ENCODE measurements at places on chromosomes 2 and 18. TPM values are rescaled to one million over a fixed set of nuclear protein-coding genes. Genes with fewer than 3 reads are reported as not detected.

Gene LAMA1
- total RNA-seq = not detected

DNA sequence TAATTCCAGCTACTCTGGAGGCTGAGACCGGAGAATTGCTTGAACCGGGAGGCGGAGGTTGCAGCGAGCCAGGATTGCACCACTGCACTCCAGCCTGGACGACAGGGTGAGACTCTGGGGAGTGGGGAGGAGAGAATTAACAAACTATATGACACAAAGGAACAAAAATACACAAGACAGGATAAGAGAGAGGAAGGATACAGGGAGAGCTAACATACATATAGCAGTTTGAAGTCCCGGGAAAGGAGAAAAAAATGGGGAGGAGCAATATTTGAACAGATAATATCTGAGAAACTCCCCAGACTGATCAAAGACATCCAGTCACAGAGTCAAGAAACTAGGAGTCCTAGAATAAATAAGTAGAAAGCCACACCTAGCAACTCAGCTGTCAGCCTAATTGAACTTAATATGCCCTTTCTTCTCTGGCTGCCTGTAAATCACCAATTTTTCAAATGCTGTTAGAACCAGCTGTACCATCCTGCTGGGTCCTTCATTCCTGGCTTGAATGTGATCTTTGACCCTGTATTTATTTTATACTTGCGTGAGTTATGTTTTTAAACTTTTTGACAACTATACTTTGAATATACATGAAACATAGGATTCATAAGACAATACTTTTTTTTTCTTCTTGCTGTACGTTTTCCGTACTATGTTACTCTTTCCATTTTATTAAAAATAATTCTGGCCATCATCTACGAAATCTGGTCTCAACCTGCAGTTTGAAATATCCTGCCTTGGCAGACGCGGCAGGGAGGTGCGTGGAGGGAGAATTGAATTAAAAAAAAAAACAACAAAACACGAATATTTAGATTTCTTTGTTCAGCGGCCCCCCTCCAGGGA lies 876 bp upstream of the CYP27A1 start:
- H3K27ac ChIP-seq = no peak overlapping the region
- peaks cover 65% of the 10 kb centered on the region for H3K27me3 ChIP-seq
- peaks cover 13% of the 10 kb centered on the region for H3K36me3 ChIP-seq

Gene KIF3C
- 4.0 TPM for total RNA-seq

DNA sequence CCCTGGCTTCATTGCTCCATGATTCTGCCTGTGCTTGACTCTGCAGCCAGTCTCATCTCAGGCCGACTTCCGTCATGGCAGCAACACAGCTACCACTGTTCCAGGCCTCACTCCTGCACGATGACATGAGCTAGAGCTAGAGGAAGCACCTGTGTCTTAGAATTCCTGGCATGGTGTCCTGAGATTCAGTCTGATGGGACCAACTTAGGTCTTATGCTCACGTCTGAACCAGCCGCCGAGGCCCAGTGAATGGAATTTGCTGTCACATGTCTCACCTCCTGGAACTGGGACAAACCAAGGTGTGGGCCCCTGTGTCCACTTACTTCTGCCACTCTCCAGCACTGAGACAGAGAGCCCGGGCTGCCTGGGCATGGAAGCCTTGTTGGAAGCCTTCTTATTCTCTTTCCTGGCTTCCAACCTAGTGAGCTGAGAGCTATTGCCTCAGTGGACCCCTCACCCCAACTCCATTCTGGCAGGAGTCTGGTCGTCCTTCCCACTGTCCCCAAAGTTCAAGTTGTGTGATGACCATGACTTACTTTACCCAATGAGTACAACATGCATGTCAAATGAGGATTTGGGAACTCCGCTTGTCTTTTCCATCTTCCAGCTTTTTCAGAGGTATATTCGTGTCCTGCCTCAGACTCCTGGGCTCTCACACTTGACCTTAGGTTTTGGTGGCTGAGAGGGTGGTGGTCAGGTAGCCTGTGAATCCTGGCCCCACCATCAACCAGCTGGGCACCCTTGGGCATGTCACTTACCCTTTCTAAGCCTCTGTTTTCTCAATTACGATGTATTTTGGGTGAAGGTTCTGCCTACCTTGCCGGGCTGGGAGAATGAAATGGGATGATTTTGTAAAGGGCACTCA lies 39.1 kb upstream of the HS6ST1 start:
- no peaks in the 10 kb centered on the region for H3K4me1 ChIP-seq
- H3K27ac ChIP-seq = no peak overlapping the region
- H3K27me3 ChIP-seq = no peaks in the 10 kb centered on the region
- H3K4me3 ChIP-seq = no peak overlapping the region
- no peak for DNase-seq

DNA sequence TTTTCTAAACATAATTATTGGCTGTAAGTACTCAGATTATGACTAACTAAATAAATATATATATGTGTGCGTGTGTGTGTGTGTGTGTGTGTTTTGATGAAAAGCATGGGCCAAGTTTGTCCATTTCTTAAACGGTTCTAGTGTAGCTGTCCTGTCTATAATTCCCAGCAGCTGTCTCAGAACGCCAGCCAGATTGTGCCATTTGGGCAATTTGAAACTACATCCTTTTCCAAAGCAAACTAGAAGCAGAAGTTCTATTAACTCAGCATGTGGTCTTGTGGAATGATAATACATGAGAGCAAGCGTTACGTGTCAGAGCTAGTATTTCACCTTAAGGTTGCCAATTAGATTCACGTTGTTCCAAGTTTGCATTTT lies 1.7 kb downstream of the ARHGAP28 start:
- H3K27me3 ChIP-seq = peaks cover 29% of the 10 kb centered on the region
- no peak for DNase-seq
- no peaks in the 10 kb centered on the region for H3K4me1 ChIP-seq
- no peak overlapping the region for H3K4me3 ChIP-seq

DNA sequence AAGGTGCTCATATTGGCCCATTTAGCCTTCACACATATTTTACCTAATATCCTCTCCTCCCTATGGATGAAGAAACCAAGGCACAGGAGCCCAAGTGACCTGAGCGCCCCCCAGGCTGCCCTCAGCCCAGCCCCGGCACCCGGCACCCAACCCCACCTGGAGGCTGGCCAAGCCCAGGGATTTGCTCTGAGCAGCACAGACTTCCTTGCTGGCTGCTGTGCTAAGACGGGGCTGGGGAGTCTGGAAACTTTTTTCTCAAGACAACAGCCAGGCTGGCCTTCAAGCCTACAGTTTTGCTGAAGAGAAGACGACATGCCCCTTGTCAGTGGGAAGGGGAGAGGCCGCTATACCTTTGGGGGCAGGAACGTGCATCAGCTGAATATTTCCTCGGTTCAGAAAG lies 52.7 kb upstream of the LAMA1 start:
- H3K27ac ChIP-seq = no peak overlapping the region
- no peaks in the 10 kb centered on the region for H3K4me1 ChIP-seq
- no peaks in the 10 kb centered on the region for H3K27me3 ChIP-seq
- H3K36me3 ChIP-seq = no peaks in the 10 kb centered on the region

Gene WDR75
- total RNA-seq = 59.1 TPM

DNA sequence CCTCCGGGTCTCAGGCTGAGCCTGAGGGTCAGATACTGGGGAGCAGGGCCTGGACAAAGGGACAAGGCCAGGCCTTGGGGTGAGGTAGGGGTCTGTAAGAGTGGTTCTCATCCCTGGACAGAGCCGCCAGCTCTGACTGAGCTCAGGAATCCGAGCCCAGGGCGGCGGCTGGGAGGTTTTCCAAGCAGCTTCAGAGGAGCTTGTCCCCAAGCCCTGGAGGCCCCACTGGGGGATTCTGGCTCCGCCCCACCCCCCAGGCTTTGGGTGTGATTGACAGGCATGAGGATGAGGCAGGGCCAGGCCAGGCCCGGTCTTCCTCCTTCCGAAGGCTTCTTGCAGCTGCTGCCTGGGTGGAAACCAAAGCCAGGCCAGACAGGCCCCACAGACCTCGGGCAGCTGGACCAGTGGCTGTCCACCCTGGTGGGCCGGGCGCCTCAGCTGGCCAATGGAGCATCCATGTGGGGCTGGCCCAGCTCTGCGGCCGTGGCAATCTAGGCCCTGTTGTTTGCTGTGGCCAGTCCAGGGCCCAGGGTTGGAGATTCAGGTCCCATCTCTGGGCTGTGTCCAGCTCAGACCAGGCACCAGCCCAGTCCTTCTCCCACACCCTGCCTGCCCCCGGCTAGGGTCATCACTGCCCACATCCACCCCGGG lies 23.1 kb upstream of the GPC1 start:
- no peaks in the 10 kb centered on the region for H3K4me1 ChIP-seq
- H3K27ac ChIP-seq = no peak overlapping the region
- H3K4me3 ChIP-seq = no peak overlapping the region
- DNase-seq = no peak
- peaks cover 15% of the 10 kb centered on the region for H3K27me3 ChIP-seq

Gene KCNE4
- total RNA-seq = not detected

GRCh38 chr2:204039298-204039838 lies 102.8 kb downstream of the ICOS start:
- H3K4me3 ChIP-seq = no peak overlapping the region
- H3K4me1 ChIP-seq = peaks cover 5% of the 10 kb centered on the region
- H3K27ac ChIP-seq = no peak overlapping the region
- DNase-seq = no peak
- H3K27me3 ChIP-seq = peaks cover 12% of the 10 kb centered on the region

DNA sequence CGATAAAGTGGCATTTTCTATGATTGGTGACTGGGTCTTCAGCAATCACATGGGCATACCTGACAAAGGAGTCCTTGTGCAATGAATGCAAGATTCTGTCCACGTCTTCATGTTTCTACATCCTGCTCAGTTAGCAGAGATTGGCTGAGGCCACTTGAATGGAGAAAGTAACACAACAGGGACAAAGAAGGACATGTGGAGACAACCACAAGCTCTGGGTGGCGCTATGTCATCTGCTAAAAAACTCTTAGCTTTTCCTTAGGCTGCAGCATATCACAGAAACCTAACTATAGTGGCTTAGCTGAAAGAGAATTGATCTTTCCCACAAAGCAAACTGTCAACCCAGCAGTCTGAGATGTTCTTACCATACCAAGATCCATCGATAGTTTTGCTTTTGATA lies 1109.7 kb downstream of the SOCS6 start:
- no peak overlapping the region for H3K27ac ChIP-seq
- DNase-seq = no peak
- H3K4me3 ChIP-seq = no peak overlapping the region
- H3K36me3 ChIP-seq = no peaks in the 10 kb centered on the region
- H3K27me3 ChIP-seq = no peaks in the 10 kb centered on the region
- no peaks in the 10 kb centered on the region for H3K4me1 ChIP-seq

DNA sequence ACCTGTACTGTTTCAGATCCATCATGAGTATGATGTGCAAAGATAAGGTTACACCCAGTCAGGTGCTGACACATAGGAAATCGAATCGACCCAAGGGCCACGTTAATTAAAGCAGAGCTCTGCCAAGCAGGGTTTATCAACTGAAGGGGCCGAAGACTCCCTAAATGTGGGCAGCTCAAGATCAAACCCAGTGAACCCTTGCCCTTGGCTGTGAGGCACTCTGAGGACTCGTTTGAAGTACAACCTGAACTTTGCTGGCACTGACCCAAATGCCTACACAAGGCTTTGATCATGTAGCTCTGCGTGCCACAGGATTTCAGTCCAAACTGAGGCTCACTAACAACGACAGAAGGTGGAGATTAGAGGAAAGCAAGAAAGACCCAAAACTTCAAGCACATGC lies 352.1 kb downstream of the MTX2 start:
- DNase-seq = no peak
- no peaks in the 10 kb centered on the region for H3K36me3 ChIP-seq
- no peaks in the 10 kb centered on the region for H3K4me1 ChIP-seq
- peaks cover 57% of the 10 kb centered on the region for H3K27me3 ChIP-seq

DNA sequence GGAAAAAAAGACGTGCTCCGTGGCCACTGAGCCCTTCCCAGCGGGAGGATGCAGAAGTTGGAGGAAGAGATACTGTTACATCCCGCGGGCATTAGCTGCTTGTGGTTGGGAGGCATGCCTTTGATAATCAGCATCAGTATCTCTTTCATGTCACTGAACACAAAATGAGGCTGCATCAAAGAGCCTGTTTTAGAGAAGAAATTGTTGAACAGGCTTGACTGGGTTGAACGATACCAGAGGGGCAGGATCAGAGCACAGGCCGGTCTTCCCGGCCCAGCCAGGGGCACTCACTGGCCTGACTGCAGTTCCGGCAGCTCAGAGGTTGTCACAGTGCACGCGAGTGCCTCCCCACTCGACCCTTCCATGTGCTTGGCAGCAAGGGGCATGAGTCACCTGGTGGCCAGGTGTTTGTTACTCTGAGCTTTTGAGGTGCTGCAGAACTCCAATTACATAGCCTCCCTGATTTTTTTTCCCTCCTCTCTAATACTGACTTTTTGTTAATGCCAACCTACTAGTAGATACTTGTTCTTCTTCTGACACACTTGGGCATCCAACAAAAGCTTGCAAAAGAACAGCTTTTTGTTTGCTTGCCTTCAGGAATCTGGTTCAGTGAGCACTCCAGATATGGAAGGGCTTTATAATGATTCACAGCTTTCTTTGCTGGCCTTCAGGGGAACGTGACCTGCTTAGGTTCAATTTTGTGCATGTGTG lies 121.6 kb downstream of the VAPA start:
- H3K36me3 ChIP-seq = no peaks in the 10 kb centered on the region
- H3K4me1 ChIP-seq = peaks cover 6% of the 10 kb centered on the region
- peaks cover 13% of the 10 kb centered on the region for H3K27me3 ChIP-seq
- H3K4me3 ChIP-seq = no peak overlapping the region
- no peak for DNase-seq

- H3K4me3 ChIP-seq = no peak overlapping the region
- H3K36me3 ChIP-seq = no peaks in the 10 kb centered on the region
- peaks cover 6% of the 10 kb centered on the region for H3K27me3 ChIP-seq
These were observed 67.8 kb upstream of the ARL4C start for GRCh38 chr2:234564699-234565098.

Gene ANKRD29
- total RNA-seq = not detected

Measured in activated T-cell treated with anti-CD3 and anti-CD28 coated beads, Interleukin-2, amount 50 U/mL, for 72 hours (primary cell).